ENCODE measurements at places on chromosomes 7 and 10.
A peak's percentile ranks its signal among the peaks of the same experiment; 100 is the strongest.

DNA sequence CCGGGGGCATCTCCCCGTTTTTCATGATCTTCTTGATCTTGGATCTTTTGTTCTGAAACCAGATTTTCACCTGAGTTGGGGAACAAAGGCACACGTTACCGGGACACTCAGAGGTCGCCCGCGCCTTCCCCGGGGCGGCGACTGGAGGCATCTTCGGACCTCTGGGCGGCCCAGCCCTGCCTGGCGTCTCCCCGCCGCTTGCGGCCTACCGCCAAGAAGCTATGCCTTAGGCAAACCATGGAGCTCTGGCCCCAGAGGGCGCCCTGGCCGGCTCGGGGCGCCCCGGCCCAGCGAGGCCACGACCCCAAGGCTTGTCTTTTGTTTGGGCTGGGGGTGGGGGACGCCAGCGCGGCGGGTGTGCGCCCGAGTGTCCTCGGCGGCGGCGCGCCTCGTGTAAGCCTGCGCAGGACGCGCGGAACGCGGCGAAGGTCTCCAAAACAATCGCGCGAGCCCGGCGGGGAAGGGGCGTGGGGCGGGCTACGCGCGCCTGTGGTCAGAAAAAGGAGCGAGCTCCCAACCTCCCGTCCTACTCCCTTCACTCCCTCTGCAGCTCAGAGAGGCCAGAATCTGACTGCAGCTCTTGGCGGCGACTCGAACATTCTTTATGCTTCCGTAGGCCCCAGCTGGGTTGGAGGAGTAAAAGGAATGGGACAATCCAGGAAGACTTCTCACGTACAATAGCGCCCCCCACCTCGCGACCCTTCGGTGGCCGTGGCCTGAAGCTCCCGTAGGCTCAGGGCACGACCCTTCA is 3.5 kb downstream of the DLX5 start:
- no peak for DNase-seq

DNA sequence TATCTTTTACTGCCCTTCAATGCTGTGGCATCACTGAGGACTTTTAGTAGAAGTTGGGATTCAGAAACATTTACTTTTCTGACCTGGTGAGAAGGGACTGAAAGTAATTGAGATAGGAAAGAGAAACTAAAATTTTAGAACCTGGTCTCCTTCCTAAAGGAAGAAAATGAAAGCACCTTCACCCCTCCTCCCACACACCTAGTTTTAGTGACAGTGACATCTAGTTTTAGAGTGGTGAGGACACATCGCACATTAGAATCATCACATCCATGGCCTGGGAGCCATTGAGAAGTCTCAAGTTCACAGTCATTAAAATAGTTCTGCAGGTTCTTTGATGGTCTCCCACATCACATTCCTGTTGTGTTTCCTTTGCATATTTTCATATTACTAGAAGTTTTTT is 16.1 kb downstream of the TAS2R41 start:
- no peak for DNase-seq

GRCh38 chr10:1644191-1644711 is 93.1 kb downstream of the ADARB2 start:
- DNase-seq = no peak

GRCh38 chr7:111333010-111333409 is 229.3 kb downstream of the IMMP2L start:
- DNase-seq = no peak

GRCh38 chr7:128309976-128310375 is 33.7 kb downstream of the RBM28 start:
- DNase-seq = no peak

DNA sequence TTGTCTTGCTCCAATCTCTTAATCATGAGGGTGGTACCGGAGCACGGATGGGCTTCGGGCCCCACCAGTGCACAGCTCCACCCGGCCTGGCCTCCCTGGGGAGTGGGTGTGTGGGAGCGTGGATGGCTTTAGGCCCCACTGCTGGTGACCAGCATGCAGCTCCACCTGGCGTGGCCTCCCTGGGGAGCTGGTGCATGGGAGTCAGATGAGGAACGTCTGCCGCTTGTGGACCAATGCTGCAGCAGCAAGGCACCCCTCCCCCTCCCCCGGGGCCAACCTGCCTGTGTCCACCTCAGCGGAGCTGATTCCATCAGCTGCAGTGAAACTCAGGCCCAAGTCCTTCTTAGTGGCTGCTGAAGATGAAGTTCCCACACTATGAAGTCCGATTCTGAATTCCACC is 511.4 kb downstream of the PTPRN2 start:
- DNase-seq = no peak

DNA sequence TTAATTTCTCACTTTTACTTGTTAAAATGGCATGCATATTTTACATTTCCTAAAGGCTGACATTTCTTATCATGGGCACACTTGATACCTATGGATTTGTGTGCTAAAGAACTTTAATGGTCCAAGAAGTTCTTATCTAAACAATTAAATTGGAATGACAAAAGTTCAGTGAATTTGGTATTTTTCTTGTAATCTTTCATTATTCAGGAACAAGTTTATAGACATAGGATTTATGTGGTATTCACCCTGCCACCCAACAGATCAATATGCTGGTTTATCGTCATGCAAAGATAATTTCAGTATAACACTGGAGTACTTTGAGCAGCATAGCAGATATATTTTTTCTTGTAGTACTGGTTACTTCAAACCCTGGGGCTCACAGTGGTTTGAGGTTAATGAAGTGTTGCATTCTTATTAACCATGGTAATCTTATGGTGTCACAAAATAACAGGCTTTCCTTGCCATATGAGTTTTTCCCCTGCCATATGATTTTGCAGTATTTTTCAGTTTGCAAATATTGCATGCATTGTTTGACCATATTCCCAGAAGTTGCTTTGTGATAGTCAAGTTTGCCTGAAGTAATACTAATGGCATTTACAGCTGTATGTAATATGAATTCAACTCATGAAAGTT is 148.8 kb downstream of the PPP1R9A start:
- DNase-seq = no peak

DNA sequence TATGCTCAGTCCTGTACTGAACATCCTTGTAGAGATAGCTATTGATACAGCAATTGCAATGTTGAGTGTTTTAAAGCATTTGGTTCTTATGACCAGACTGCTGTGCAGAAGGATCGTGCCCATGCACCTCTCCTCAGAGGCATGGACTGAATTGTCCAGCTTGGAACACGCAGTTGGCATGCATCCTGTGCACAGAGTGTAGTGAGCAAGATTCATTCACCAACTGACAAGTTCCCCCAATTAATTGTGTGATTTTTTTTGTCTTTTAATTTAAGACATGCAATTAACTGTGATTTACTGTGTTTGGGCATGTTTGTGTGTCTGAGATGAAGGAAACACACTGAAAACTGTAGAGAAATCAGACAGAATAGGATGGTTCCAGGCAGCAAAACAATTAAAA is 323.7 kb downstream of the CDK14 start:
- DNase-seq = no peak

- DNase-seq = no peak
These were observed 51.0 kb downstream of the GRID1 start for GRCh38 chr10:86315549-86315942.

GRCh38 chr10:131845505-131846239 is 55.1 kb upstream of the PPP2R2D start:
- DNase-seq = no peak

GRCh38 chr7:138865843-138866242 is 67.8 kb upstream of the ATP6V0A4 start:
- DNase-seq = no peak

DNA sequence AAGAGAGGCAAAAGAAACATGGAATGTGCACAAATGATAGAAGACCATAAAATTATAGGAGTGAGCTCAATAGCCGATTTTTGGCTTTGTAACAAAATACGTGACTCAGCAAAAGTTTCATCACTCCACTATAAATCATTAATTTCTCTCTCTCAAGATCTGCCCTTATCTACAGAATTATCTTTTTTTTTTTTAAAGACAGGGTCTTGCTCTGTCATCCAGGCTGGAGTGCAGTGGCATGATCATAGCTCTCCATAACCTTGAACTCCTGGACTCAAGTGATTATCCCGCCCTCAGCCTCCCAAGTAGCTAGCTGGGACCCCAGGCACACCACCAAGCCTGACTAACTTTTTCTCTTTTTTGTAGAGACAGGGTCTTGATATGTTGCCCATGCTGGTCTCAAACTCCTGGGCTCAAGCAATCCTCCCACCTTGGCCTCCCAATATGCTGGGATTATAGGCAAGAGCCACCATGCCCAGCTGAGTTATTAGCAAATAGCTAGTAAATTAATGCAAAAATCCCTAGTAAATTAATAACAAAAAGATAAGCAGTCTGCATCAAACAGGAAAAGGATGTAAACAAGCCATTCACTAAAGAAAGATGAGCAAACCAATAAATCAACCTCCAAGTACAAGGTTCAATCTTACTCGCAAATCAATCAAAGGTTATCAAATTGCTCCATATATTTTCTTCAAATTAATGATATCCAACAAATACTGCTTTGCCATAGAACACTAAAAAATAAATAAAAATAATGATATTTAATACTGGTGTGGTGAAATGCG is 450.7 kb downstream of the PARD3 start:
- no peak for DNase-seq

DNA sequence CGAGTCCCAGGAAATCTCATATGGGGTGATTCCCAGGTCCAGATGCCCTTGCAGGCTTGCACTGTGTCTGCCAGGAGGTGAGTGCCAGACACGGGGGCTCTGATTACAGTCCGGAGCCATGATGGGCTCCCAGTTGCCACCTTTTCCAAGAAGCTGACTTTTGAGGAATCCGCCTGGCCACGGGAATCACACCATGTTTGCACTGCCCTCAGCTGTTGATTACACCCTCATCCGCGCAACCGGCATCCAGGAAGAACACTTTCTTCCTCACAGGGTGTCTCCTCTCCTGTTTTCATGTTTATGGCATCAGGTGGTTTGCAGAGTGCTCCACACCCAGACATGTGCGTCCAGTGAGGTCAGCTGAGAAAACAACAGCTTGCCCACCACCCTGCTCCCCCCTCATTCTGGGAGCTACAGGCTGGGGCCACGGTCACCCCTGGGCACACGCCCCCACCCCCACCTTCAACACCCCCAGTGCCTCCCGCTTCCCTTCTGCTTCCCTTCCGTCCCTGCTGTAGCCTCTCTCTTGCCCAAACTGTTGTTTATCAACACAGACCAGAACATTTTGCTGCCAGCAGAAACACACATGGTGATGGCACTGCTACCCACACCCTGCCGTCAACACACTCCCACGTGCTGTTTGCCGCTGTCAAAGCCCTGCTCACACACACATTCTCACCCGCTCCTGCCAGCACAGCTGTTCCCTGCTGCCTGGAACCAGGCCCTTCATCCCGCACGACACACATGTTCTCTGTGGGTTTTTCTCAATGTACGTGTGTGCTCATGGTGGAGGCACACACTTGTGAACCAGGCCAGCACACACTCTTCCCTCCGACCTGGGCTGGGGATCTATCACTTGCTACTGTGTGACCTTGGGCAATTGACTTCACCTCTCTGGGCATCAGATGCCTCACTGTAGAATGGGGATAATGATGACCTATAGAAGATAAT is 35.8 kb downstream of the DDIT4 start:
- DNase-seq = no peak

GRCh38 chr10:125252937-125253336 is 92.6 kb upstream of the CTBP2 start:
- no peak for DNase-seq

DNA sequence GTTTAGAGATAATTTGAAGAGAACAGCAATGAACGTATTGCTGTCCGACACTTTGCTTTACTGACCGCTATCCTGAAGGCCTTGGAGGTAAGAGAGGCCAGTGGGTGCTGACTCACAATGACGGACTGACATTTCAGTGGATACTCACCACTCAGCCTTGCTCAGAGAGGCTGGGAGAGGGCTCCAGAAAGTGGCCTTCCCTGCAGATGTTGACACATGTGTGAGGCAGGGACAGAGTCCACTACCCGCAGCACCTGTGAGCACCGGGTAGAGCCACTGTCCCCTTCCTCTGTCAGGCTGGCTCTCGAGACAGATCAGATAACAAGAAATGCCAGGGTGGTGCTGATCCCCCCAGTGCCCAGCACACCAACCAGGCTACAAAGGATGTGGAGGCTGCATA is 75.0 kb downstream of the GPR26 start:
- DNase-seq = no peak

GRCh38 chr7:40649247-40649646 is 514.4 kb downstream of the SUGCT start:
- no peak for DNase-seq

DNA sequence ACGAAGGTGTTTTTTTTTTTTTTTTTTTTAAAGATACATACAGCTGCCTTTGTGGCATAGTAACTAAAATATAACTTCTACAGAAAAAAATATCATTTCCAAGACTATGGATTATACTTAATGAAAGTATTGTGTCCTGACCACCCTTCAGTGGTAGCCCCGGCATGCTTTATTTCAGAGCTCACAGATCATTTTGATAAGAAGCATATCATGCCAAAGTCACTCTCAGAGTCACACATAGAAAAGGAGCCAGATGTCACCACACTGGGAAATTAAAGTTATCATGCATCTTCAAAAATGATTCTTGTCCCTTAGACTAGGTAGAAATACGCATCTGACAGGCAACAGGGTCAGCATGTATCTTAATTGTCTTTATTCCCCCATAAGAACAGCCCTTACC is 3.0 kb downstream of the ADARB2 start:
- peak; percentile 28 for DNase-seq

- DNase-seq = no peak
These were observed 159.1 kb downstream of the DGKI start for GRCh38 chr7:137687556-137688265.

DNA sequence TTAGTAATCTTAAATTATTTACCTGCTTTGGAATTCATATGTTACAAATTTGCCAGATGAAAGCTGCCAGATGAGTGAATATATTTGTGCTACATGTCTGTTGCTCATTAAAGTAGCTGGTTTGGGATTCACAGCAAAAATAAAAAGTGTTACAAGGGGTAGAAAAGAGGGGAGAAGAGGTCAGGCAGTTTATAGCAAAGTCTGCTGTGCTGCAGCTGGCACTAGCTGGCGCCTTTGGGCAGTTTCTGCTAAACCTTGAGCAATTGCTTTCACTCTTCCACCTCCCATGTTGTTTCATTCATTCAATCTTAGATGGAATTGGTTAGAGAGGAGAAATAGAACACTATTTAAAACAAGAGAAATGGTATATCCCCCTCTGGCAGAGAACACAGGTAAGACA is 404.1 kb upstream of the LRGUK start:
- no peak for DNase-seq

DNA sequence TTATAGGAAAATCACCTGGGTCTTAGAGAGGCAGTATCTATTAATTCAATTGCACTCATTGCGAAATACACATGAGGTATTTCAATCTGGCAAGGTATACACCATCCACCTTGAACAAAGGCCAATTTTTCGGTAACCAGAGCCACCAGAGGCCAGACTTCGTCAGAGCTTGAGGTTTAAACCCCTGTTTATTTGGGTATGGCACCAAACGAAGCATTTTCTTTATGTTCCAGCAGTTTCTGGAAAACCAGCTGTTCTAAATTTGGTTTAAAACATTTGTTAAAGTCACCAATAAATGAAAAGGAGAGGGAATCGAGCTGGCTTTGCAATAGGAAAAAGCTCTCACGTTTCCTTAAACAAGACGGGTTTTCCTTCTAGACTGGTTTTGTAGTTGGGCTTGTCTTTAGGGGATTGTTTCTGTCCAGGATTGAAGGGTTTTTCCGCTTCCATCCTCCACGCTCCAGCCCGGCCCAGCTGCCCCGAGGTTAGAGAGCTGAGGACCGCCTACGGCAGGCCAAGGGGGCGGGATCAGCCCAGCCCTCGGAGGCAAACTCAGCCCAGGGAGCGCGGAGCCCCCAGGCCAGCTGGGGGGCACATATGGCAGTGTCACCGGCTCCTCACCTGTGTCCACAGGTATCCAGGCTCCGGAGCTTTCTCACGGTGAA is 539.4 kb upstream of the MGMT start:
- no peak for DNase-seq
